Heart right ventricle (tissue), 16 donors: ENCODE measurements at places on chromosomes 2 and 18. TPM values are rescaled to one million over a fixed set of nuclear protein-coding genes. Genes with fewer than 3 reads are reported as not detected.

The CENPA gene
- 33.1 TPM for total RNA-seq

DNA sequence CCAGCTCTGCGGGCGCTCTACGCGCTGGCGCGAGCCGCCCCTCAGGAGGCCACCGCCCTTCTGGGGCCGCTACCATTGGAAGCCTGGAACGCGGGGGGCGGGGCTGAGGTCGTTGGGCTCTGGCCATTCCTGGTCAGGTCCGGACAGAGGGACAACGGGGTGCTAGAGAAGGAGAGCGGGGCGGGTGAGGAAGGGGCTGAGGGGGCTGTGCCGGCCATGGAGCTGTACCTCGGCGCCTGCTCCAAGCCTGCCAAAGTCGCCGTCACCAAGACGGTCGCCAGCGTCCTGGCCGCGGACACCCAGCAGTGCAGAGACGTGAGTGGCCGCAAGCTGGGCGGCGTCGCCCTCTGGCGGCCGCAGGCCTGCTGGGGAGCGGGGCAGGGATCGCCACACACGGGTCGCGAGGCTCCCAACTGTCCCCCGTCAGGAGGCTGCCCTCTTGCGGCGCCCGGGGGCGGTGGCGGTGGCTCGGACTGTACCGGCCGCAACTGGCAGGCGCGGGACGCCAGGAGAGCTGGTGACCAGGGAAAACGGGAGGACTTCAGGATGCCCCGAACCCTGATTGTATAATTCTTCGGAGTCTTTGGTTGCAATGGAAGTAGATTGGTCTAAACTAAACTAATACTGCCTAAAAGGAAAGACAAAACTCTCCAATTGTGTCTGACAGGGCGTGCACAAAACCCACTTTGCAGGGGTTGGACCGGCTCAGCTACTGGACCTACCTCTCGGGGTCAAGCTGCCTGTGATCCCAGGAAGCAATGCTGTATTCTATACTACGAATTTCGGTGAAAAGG, at the start of gene FSIP2:
Gene FSIP2 (plus strand): TSS at position 126 of the 794 bp plus-strand sequence. CDS start 91 bp downstream, at position 217.
- H3K27me3 ChIP-seq, result no peaks in the 10 kb centered on the region
- no peaks in the 10 kb centered on the region for H3K4me1 ChIP-seq
- no peak within 1 kb of the TSS for H3K27ac ChIP-seq
- no peaks in the 10 kb centered on the region for H3K36me3 ChIP-seq

GRCh38 chr2:25341011-25341727, 556 bp downstream of the DNMT3A start:
- H3K4me1 ChIP-seq, result peaks cover 16% of the 10 kb centered on the region
- peak overlapping the region; percentile 85 for H3K27ac ChIP-seq
- H3K4me3 ChIP-seq, result peak overlapping the region; percentile 75
- H3K27me3 ChIP-seq, result no peaks in the 10 kb centered on the region
- no peaks in the 10 kb centered on the region for H3K36me3 ChIP-seq

The CCDC141 gene
- total RNA-seq, result 310 TPM

GRCh38 chr2:165913636-165914035, 39.9 kb downstream of the TTC21B start:
- no peak overlapping the region for H3K4me3 ChIP-seq
- no peaks in the 10 kb centered on the region for H3K4me1 ChIP-seq
- DNase-seq, result no peak
- H3K27me3 ChIP-seq, result no peaks in the 10 kb centered on the region
- no peaks in the 10 kb centered on the region for H3K36me3 ChIP-seq
- no peak overlapping the region for H3K27ac ChIP-seq

GRCh38 chr2:203361922-203362321, 33.7 kb downstream of the ABI2 start:
- peak overlapping the region; percentile 44 for H3K27ac ChIP-seq
- peaks cover 25% of the 10 kb centered on the region for H3K4me1 ChIP-seq
- H3K36me3 ChIP-seq, result no peaks in the 10 kb centered on the region
- no peak overlapping the region for H3K4me3 ChIP-seq

GRCh38 chr2:232593982-232594381, 39.4 kb upstream of the EFHD1 start:
- H3K36me3 ChIP-seq, result no peaks in the 10 kb centered on the region
- no peaks in the 10 kb centered on the region for H3K27me3 ChIP-seq
- H3K27ac ChIP-seq, result no peak overlapping the region

DNA sequence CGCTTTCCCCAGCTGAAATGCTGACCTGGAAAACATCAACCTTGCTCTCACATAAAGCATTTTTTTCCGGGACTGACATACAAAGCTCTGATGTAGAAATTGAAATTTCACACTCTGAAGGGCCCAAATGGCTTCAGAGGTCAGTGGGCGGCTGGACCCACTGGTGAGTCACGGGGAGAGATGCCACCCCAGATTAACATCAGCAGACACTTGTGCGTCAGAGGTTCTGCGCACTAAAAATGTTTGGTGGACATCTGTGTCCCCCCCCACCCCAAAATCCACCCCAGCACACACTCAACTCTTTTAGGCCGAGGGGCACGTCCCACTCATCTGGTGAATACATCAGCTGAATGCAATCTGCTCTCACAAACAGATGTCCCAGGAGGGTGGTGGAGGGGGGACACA, 208.9 kb downstream of the ASB1 start:
- H3K27me3 ChIP-seq, result no peaks in the 10 kb centered on the region
- no peaks in the 10 kb centered on the region for H3K4me1 ChIP-seq
- no peak for DNase-seq
- H3K27ac ChIP-seq, result no peak overlapping the region

- no peak overlapping the region for H3K4me3 ChIP-seq
- peaks cover 11% of the 10 kb centered on the region for H3K4me1 ChIP-seq
- no peaks in the 10 kb centered on the region for H3K36me3 ChIP-seq
- H3K27ac ChIP-seq, result no peak overlapping the region
- no peaks in the 10 kb centered on the region for H3K27me3 ChIP-seq
Observed at GRCh38 chr18:10511236-10511635, 14.6 kb upstream of the NAPG start.

GRCh38 chr2:73982140-73982617, 2.5 kb upstream of the TET3 start:
- no peaks in the 10 kb centered on the region for H3K36me3 ChIP-seq
- no peaks in the 10 kb centered on the region for H3K27me3 ChIP-seq
- H3K4me1 ChIP-seq, result peaks cover 68% of the 10 kb centered on the region
- H3K4me3 ChIP-seq, result no peak overlapping the region
- DNase-seq, result no peak

GRCh38 chr2:97727296-97727695, 13.9 kb downstream of the ZAP70 start:
- DNase-seq, result no peak
- H3K36me3 ChIP-seq, result no peaks in the 10 kb centered on the region
- peaks cover 41% of the 10 kb centered on the region for H3K4me1 ChIP-seq
- no peaks in the 10 kb centered on the region for H3K27me3 ChIP-seq
- peak overlapping the region; percentile 68 for H3K27ac ChIP-seq
- H3K4me3 ChIP-seq, result no peak overlapping the region

DNA sequence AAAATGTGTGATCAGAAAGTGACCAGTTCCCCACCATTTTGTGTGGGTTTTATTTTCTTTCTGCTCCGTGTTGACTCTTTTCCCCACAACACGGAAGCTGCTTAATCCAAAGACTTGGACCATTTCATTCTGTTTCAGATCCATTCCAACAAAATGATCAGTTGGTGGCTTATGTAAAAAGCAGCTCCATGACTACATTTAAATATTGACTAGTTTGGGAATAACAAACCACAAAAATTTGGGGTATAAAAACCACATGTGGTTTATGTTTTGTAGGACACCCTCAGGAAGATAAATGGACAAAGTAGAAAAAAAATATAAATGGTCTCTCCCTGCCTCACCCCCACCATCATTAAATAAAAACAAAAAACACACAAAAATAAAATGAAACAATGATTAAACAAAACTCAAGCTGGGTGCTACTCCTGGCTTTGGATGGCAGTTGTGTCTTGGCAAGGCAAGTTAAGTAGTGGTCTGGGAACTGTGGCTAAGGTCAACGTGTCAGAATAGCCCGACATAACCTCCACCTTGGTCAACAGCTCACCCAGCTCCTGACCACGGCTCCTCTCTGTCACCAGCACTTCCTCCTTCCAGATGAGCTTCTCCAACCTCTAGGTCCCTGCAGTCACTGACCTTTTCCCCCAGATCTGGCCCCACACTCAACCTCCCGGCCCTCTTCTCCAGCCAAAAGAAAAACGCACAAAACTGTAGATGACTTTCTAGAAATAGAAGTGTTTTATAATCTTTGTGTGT, 12.8 kb upstream of the WIPF1 start:
- peaks cover 47% of the 10 kb centered on the region for H3K4me1 ChIP-seq
- H3K36me3 ChIP-seq, result no peaks in the 10 kb centered on the region

The ABHD1 gene
- 2.9 TPM for total RNA-seq

The NTSR2 gene
- total RNA-seq, result not detected

DNA sequence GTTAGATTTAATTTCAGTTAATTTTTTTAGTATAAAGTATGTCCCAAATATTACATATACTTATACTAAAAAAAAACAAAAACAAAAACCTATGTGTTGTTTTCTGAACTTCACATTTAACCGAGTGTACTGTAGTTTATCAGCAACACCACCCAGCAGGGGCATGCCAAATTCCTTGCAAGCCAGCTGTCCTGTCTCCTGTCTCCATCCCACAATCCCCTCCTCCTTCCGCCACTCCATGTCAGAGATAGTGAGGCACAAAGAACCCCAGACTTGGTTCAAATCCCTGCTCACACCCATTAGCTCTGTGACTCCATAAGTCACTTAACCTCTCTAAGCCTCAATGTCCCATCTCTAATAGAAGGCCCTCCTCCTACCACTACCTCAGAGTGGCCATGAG, 9.4 kb downstream of the CHST10 start:
- H3K27me3 ChIP-seq, result no peaks in the 10 kb centered on the region
- H3K4me3 ChIP-seq, result no peak overlapping the region
- H3K36me3 ChIP-seq, result peaks cover 24% of the 10 kb centered on the region
- H3K27ac ChIP-seq, result no peak overlapping the region

GRCh38 chr2:60821587-60822302, 59.6 kb upstream of the REL start:
- H3K36me3 ChIP-seq, result no peaks in the 10 kb centered on the region
- no peak for DNase-seq
- no peak overlapping the region for H3K4me3 ChIP-seq
- H3K27ac ChIP-seq, result no peak overlapping the region
- no peaks in the 10 kb centered on the region for H3K4me1 ChIP-seq

DNA sequence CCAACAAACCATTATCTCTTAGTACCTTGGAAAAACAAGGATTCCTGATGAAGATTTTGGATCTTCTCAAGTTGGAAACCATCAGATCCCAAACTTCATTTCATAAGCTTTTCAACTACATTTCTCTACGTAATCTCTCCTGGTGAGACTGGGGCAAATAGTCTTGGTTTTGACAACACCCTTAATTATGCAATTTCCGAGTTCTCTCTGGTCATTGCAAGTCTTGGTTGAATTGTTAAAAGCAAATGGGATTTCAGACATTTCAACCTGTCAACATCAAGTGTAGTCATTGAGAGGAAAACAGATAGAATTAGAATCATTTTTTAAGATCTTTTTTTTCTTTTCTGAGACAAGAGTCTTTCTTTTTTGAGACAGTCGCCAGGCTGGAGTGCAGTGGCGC, 26.2 kb downstream of the KLF7 start:
- H3K27me3 ChIP-seq, result no peaks in the 10 kb centered on the region
- H3K4me3 ChIP-seq, result no peak overlapping the region
- DNase-seq, result no peak
- peaks cover 78% of the 10 kb centered on the region for H3K4me1 ChIP-seq
- H3K27ac ChIP-seq, result peak overlapping the region; percentile 94
- H3K36me3 ChIP-seq, result no peaks in the 10 kb centered on the region

- H3K4me1 ChIP-seq, result peaks cover 78% of the 10 kb centered on the region
- peak overlapping the region; percentile 52 for H3K27ac ChIP-seq
- no peak overlapping the region for H3K4me3 ChIP-seq
- no peaks in the 10 kb centered on the region for H3K27me3 ChIP-seq
- H3K36me3 ChIP-seq, result no peaks in the 10 kb centered on the region
Observed at GRCh38 chr2:98487806-98488189, 43.1 kb downstream of the INPP4A start.

- H3K27ac ChIP-seq, result no peak overlapping the region
- no peaks in the 10 kb centered on the region for H3K27me3 ChIP-seq
- no peak overlapping the region for H3K4me3 ChIP-seq
- no peak for DNase-seq
Observed at GRCh38 chr2:118095610-118096009, 7.3 kb downstream of the INSIG2 start.

The USP40 gene
- total RNA-seq, result 17.0 TPM

The ANKRD44 gene
- 9.1 TPM for total RNA-seq

The KCNJ3 gene
- total RNA-seq, result 1.4 TPM

The MC4R gene
- not detected for total RNA-seq

GRCh38 chr2:230137902-230138539, 69.3 kb upstream of the SLC16A14 start:
- H3K4me3 ChIP-seq, result no peak overlapping the region
- DNase-seq, result no peak
- no peaks in the 10 kb centered on the region for H3K27me3 ChIP-seq
- H3K4me1 ChIP-seq, result no peaks in the 10 kb centered on the region

- no peak overlapping the region for H3K4me3 ChIP-seq
- no peaks in the 10 kb centered on the region for H3K27me3 ChIP-seq
- no peak for DNase-seq
- peaks cover 28% of the 10 kb centered on the region for H3K4me1 ChIP-seq
- no peaks in the 10 kb centered on the region for H3K36me3 ChIP-seq
- H3K27ac ChIP-seq, result no peak overlapping the region
Observed at GRCh38 chr2:39686456-39686855, 20.7 kb downstream of the TMEM178A start.
